ENCODE measurements at places on chromosomes 4 and X.

DNA sequence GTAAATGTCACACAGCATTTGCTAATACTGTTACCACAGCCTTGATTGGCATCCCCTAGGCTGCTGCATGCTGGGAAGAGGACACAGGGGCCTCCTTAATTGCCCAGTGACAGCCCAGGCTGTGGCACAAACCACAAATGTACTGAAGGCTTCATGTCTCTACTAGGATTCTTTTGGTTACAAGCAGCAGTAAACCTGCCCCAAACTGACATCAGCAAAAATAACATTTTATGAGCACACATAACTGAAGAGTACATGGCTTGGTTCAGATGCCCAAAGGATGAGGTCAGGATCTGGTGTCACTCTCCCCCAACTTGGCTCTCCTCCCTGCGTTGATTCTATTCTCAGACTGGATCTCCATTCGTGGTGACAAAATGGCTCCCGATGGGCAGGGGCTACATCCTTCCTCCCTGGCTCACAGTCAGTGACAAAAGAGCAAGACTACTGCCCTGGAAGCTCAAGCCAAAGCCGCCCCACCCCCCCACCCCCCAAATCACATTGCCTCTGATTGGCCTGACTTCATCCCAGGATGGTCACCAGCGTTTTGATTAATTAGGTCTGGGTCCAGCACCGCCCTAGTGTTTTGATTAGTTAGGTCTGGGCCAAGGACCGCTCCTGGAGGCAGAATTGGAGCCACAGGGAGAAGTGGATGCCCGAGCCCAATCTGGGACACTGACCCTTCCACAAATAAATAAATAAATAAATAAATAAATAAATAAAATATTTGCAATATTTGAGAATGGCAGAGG, 180.5 kb upstream of the RBPJ start:
- DNase-seq: no peak

- DNase-seq: no peak
These were observed 161.7 kb downstream of the RBMX2 start for GRCh38 chrX:130563476-130563875.

DNA sequence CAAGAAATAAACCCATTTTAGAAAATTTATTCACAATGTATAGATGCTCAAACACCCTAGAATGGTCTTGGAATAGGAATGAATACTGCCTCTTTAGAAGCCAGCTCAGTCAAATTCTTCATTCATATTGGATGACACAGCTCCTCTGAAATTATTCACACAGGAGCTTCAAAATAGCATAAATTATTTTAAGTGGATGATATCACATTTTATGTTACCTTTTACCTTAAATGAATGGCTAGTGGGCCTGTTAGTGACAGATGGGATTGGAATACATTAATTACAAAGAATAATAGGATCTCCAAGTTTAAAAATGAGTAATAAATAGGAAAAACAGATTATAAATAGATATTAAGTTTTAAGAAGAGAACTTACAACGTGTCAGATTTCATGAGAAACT, 184.4 kb downstream of the GABRB1 start:
- DNase-seq: no peak

- no peak for DNase-seq
These were observed 3.4 kb downstream of the MSX1 start for GRCh38 chr4:4862665-4863482.

DNA sequence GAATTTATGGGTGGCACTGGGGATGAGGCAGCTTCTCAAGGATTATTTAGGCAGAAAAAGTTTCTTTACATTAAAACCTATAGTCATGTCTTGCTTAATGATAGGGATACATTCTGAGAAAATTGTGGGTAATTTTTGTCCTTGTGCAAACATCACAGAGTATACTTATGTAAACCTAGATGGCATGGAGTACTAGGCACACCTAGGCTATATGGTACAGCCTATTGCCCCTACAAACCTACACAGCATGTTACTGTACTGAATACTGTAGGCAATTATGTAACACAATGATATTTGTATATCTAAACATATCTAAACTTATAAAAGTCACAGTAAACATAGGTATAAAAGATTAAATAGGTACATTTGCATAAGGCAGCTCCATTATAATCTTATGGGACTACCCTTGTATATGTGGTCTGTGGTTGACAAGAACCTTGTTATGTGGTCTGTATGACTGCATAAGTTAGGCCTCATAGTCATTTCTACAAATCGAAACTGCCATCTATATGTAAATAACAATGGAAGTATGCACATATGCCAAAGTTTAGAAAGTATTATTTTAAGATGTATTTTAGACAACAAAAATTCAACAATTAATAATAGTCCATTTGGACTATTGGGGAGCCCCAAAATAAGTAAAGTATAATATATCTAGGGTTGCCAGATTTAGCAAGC, 87.3 kb downstream of the CFAP299 start:
- no peak for DNase-seq

DNA sequence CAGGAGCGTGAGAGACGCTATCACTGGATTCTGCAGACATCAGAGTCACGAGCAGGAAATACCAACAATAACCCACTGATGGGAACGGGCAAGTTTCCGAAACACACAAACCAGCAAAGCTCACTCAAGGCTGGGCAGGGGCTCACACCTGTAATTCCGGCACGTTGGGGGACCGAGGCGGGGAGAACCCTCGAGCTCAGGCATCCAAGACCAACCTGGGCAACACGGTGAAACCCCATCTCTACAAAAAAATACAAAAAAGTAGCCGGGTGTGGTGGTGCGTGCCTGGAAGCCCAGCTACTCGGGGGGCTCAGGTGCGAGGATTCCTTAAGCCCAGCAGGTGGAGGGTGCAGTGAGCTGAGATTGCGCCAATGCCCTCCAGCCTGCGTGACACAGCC, 17.2 kb upstream of the GTPBP6 start:
- DNase-seq: no peak

DNA sequence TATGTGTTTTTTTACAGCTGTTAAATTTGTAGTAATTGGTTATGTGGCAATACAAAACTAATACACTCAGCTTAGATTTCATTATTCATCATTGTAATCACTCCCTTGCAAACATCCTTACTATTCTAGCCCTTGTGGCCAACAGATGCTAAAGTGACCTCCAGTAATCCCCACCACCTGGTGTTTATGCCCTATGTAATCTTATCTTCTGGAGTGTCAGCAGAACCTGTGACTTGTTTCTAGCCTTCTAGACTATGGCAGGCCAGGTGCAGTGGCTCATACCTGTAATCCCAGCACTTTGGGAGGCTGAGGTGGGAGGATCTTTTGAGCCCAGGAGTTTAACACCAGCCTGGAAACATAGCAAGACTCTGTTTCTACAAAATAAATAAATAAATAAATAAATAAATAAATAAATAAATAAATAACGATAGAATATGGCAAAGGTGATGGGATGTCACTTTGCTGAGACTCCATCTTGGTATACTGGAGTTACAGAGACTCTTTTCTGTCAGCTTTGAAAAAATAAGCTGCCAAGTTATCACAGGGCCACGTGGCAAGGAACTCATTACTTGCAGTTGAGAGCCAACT, 12.3 kb upstream of the TSR2 start:
- DNase-seq: no peak

Measured in germinal center (tissue), 1 donor.